ENCODE measurements at places on chromosomes 13 and 19. TPM values are rescaled to one million over a fixed set of nuclear protein-coding genes. Genes with fewer than 3 reads are reported as not detected.
A peak's percentile ranks its signal among the peaks of the same experiment; 100 is the strongest.

DNA sequence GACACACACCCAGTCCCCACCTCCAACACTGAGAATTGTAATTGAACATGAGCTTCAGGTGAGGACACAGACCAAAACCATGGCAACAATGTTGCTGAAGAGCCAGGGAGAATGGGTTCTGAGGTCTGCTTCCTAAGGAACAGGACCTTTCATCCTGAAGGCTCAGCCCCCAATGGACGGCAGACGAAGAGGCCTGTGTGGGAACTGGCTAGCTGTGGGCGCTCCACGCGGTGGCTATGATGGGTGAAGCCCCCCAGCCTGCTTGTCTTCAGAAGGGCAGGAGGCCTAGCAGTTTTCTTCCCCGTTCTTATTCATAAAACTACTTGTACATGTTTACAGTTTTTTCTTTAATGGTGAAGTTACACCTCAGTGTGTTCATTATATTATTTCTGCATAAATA lies 136.1 kb upstream of the SPACA7 start:
- no peak for DNase-seq

- DNase-seq, result no peak
Measured at GRCh38 chr13:101785858-101786257, 333.4 kb downstream of the ITGBL1 start.

- no peak for DNase-seq
Measured at GRCh38 chr19:4373601-4374497, 26.5 kb downstream of the SH3GL1 start.

DNA sequence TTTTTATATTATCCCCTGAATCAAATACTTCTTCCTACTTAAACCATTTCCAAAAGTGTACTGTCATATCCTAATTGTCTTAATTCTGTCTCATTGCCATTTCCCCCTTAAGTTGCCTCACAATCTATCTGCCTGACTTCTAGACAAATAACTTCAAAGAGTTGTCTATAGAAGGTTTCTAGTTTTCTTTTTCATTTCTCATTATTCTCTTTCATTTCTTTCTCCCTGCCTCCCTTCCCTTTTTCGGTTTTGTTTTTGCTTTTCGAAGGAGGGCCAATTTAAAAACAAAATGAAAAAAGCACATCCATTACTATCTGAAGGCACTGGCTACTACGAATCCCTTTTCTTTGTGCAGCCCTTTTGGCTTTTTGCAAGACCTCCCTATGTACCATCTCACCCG lies 367.2 kb downstream of the DNAJC15 start:
- DNase-seq, result no peak

- no peak for DNase-seq
Measured at GRCh38 chr19:38840583-38840968, 9.0 kb upstream of the ECH1 start.

GRCh38 chr19:35513628-35514281 lies at the start of gene DMKN:
Gene DMKN, minus strand, starts transcription at chr19:35513649. Its CDS starts 174 bp downstream, at chr19:35513475.
- no peak for DNase-seq

DNA sequence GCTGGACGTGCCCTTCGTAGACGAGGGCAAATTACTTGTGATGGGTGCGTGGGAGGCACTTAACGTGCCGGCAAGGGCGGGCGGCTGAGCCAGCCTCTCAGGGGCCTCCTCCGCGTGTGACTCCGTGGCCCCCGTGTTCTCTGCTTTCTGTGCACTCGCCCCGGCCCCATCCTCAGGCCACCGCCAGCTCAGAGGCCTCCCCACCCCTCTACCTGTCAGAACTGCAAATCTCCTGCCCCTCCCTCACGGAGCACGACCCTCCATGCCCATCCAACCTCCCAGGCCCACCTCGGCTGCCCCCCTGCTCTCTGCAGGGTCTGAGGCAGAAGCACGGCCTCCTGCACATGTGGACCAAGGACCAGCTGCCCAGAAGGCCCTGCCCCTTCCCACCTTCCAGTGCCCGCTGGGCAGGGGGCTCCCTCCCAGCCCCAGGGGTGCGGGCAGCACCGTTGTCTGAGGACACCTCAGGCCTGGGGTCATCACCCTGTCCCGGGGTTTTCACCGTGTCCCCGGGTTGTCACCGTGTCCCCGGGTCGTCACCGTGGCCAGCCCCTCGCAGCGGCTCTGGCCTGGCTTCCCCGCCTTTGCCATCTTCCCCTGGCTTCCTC lies 44.5 kb downstream of the TMEM255B start:
- no peak for DNase-seq

GRCh38 chr19:46860846-46861690 lies at the start of gene ARHGAP35:
Gene ARHGAP35, plus strand, starts transcription at chr19:46860997. Its CDS starts 57,679 bp downstream, at chr19:46918676.
- DNase-seq, result no peak

- DNase-seq, result no peak
Measured at GRCh38 chr13:99740251-99740979, 231.2 kb downstream of the ZIC5 start.

DNA sequence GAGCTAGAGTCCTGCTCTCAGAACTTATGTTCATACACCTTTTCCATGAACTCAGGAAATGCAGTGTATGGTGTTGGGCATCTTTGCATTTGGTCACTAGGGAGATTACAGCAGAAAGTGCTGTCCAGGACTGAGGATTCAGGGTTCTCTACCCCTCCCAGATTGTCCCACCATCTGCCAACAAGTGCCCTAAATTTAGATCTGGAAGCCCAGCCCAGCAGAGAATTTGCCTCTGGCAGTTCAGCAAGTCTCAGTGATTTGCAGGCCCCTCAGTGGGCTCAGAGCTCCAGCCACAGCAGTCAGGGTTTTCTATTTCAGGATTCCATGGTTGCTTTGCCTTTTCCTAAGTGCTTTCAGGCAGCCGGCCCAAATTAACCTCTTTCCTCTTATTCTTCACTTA lies 23.4 kb downstream of the CNFN start:
- no peak for DNase-seq

DNA sequence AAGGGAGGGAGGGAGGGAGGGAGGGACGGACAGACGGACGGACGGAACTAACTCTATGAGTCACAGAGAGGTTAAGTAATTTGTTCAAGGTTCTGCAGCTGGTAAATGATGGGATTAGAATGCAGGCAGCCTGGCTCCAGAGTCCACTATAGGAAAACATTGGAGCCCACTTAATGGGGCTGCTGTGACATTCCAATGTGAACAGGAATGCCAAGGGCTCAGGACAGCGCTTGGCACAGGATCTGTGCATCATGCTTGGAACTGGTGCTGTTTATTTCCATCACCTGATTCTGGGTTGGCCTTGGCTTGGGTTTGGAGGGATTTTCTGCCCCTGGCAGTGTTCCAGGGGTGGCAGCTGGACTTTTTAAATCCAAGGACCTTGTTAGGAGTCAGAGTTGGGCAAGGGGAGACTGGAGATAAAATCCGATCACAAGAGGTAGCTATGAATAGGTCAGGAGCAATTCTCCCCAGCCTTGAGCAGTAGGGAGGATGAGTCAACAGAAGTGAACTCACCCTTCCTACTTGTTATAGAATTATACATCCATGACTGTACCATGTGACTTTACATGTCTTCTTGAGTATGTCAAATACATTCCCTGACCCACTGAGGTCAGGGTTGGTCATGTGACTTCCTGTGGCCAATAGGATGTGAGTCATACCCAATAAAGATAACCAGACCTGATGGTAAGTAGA lies 7.8 kb upstream of the HIF3A start:
- no peak for DNase-seq

DNA sequence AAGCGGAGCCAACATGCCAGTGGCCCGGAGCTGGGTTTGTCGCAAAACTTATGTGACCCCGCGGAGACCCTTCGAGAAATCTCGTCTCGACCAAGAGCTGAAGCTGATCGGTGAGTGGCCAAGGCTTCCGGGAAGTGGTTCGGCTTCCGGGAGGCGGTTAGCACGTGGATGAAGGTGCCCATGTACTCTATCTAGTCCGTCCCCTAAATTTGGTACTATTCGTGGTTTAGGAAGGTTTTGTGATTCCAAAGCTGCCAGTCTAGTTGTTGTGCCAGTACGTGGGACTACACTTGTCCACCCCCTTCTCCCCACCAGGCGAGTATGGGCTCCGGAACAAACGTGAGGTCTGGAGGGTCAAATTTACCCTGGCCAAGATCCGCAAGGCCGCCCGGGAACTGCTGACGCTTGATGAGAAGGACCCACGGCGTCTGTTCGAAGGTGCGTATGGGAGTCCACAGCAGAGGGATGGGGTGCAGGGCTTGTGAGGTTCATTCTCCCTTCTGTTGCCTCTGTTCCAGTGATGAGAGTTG lies 579 bp downstream of the RPS9 start:
- no peak for DNase-seq

DNA sequence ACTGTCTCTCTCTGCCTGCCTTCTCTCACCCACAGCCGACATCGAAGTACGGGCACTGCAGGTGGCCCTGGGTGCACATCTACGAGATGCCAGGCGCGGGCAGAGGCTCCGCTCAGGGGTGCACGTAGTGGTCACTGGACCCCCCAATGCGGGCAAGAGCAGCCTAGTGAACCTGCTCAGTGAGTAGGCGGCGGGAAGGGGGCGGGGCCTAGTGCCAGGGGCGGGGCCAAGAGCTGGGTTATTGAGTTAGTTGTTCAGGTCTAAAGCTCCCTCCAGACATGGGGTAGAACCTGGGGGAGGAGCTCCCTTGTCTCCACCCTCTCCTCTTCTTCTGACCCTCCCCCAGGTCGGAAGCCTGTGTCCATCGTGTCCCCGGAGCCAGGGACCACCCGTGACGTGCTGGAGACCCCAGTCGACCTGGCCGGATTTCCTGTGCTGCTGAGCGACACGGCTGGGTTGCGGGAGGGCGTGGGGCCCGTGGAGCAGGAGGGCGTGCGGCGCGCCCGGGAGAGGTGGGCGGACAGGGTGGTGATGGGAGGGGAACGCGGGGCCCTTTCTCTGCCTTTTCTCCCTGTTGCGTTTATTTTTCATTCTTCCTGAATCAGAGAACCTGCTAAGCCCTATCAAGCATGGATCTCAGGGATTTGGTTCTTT lies 1.9 kb downstream of the GTPBP3 start:
- no peak for DNase-seq

DNA sequence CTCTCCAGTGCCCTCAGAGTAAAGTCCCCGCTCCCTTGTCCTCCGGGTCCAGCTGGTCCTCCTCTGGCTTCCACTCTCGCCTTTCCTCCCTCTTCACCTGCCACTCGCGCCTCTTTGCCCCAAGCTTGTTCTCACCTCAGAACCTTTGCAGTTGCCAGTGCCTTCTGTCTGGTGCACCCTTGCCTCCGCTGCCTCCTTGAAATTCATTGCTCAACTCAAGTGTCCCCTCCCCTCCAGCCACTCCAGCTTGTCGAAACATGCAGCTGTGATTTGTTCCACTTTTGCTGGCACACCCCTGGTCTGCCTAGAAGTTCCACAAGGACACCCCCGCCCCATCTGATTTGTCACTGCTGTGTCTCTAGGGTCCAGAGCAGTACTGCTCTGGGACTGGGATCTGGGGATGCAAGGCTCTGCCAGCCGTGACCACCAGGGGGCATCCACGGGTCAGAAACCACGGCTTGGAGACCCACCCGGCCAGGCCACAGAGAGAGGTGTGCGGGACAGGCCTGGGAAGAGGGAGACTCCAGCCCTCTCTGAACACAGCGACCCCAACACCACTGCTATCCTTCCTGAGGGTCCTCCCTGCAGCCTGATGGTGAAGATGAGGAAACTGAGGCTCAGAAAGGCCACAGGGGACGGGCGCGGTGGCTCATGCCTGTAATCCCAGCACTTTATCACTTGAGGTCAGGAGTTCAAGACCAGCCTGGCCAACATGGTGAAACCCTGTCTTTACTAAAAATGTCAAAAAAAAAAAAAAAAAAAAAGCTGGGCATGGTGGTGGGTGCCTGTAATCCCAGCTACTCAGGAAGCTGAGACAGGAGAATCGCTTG lies 49.9 kb downstream of the AP1M1 start:
- peak; percentile 7 for DNase-seq

GRCh38 chr19:31278555-31279435 lies 70.4 kb downstream of the TSHZ3 start:
- DNase-seq, result no peak

DNA sequence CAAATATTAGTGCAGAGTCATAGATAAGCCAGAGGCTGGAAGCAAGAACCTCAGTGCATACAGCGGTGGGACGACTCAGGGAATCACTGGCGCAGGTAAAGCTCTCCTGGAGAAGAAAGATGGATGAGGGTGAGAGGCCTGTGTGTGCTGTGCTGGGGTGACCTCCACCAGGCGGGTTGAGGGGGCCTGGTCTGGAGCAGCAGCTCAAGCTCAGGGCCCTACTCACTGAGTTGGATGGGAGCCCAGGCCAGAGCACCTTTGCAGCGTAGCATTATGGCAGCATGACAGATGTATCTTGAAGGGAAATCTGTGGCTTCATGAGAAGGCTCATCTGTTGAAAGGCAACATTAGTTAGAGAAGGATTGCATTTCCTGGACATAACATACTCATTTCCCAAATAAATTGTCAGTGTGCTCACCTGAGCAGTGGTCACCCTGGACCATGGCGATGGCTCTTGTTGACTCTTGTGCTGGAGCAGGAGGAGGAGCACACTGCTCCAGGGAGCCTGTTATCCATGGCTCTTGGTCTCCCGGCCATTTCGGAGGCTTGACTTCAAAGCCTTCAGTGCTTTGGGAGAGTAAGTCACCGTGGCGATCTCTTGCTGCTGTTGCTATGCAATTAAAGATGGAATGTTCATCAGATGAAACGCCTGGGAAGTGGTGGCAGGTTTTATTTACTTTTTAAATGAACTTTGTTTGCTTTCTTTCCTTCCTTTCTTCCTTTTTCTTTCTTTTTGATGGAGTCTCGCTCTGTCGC lies 25.0 kb downstream of the HNRNPM start:
- no peak for DNase-seq

DNA sequence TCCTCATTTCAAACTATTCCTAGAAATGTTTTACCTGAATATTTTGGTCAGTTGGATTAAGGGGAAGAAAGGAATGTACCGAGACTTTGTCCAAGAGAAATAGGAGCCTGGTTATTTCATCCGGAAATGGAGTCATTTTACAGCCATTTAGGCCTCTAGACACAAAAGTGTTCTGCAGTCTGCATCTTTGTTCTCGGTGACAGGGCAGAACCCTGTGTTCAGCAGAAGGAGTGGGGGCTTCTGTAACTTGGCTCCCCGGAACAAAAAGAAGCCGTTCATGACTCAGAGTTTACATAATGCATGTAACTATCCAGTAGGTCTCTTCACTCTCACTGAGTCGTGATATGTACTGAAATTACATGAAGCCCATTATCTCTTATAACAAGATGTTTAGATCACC lies 21.6 kb upstream of the FNDC3A start:
- DNase-seq, result no peak

DNA sequence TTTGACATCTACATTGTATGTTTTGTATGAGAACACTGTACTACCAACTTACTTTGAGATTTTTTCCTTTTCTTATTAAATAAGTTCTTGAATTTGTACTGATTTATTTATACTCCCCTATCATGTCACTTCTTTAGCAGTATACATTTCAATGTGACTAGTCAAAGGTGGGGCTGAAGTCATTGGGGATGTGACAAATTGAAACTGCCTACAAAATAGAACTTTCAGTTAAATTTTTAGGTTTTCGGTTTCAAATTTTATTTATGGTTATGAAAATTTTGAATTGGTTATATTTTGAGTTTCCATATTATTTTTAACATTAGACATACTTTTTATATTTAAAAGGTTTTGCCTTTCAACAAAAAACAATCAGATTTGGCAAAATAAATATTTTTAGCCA lies 221.6 kb downstream of the NBEA start:
- no peak for DNase-seq

GRCh38 chr13:110338441-110339101 lies 31.5 kb downstream of the COL4A2 start:
- DNase-seq, result no peak

- DNase-seq, result no peak
Measured at GRCh38 chr13:66128692-66129269, 1101.4 kb downstream of the PCDH9 start.

TMEM238 gene
- total RNA-seq, result not detected

CD22 gene
- 8.8 TPM for total RNA-seq

KIR2DL4 gene
- total RNA-seq, result not detected

ARRDC2 gene
- 7.5 TPM for total RNA-seq

CLC gene
- total RNA-seq, result 0.90 TPM

LMTK3 gene
- 0.42 TPM for total RNA-seq

ELSPBP1 gene
- not detected for total RNA-seq

ZNF528 gene
- total RNA-seq, result 46.7 TPM

Data from urinary bladder (tissue), 4 donors.